ENCODE measurements at places on chromosomes 1 and 21. TPM values are rescaled to one million over a fixed set of nuclear protein-coding genes. Genes with fewer than 3 reads are reported as not detected.

DNA sequence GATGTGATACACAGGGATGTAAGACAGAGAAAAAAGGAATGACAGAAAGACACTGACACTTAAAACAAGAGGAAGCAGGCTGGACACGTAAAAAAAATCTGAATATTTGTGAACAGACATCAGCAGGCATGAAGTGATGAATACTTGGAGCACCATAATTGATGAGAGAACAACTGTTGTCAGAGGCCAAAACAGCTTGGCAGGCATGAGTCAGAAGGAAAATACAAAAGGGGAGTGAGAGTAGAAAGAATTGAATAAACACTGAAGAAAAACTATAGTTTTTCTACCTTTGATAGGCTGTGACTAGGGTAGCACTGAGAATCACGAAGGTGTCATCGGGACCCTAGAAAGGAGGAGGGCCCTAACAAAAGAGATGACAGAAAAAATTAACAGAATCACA is 21.6 kb upstream of the GUCA2A start:
- no peaks in the 10 kb centered on the region for H3K4me1 ChIP-seq
- H3K36me3 ChIP-seq: peaks cover 3% of the 10 kb centered on the region
- no peak overlapping the region for H3K4me3 ChIP-seq
- no peak for DNase-seq
- no peak overlapping the region for H3K27ac ChIP-seq

DNA sequence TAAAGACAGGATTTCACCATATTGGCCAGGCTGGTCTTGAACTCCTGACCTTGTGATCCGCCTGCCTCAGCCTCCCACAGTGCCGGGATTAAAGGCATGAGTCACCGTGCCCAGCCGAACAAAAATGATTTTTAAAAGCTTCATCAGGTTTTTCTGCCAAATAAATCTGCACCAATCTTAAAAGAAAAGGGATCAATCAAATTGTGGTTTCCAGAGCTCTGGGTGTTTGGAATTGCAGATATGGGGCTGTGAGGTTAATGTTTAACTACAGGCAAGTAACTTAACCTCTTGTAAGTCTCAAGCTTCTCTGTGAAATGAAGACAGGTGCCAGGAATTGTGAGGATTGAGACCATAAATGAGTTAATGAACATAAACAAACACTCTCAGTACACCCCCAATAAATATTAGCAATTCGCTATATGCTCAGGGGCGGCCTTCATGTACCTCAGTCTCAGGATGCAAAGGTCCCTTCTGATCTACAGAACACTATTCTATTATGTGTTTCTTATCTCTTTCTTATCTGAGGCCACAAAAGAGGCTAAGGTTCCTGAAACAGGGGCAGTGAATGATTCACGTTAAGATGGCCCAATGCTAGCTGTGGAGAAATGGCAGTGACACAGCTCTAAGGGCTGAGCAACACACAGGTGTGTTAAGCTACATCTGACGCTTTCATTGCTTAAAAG is 7.1 kb upstream of the GNPAT start:
- no peaks in the 10 kb centered on the region for H3K27me3 ChIP-seq
- H3K36me3 ChIP-seq: peaks cover 11% of the 10 kb centered on the region
- DNase-seq: peak; percentile 75
- peak overlapping the region; percentile 6 for H3K4me3 ChIP-seq
- peak overlapping the region; percentile 77 for H3K27ac ChIP-seq
- peaks cover 24% of the 10 kb centered on the region for H3K4me1 ChIP-seq

The HPCAL4 gene
- 5.2 TPM for total RNA-seq

The NBPF26 gene
- 15.8 TPM for total RNA-seq

- peaks cover 7% of the 10 kb centered on the region for H3K36me3 ChIP-seq
- H3K27ac ChIP-seq: no peak overlapping the region
- no peaks in the 10 kb centered on the region for H3K4me1 ChIP-seq
- H3K27me3 ChIP-seq: no peaks in the 10 kb centered on the region
- no peak for DNase-seq
Observed at GRCh38 chr1:214364386-214364785, 83.4 kb downstream of the SMYD2 start.

- no peak for DNase-seq
- H3K4me3 ChIP-seq: no peak overlapping the region
- H3K27ac ChIP-seq: no peak overlapping the region
Observed at GRCh38 chr1:231807541-231807940, 181.0 kb downstream of the DISC1 start.

DNA sequence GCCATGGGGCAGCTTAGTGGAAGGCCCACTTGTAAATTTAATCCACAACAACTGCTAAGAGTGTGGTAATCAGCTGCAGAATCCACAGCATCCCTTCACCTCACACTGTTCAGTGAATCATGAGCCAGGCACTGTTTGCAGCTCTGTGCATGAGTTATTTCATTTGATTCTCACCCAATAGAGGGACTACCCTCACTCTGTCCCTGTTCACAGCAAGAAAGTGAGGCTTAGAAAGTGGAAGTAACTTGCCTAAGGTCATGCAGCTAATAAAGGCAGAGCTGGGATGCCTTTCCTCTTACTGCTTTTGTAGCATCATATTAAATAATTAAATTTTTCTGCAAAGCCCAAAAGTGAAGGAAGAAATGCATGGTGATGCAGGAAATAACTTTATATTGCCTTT is 346.5 kb upstream of the PLD5 start:
- H3K27ac ChIP-seq: no peak overlapping the region
- H3K4me3 ChIP-seq: no peak overlapping the region
- DNase-seq: no peak
- H3K4me1 ChIP-seq: no peaks in the 10 kb centered on the region

DNA sequence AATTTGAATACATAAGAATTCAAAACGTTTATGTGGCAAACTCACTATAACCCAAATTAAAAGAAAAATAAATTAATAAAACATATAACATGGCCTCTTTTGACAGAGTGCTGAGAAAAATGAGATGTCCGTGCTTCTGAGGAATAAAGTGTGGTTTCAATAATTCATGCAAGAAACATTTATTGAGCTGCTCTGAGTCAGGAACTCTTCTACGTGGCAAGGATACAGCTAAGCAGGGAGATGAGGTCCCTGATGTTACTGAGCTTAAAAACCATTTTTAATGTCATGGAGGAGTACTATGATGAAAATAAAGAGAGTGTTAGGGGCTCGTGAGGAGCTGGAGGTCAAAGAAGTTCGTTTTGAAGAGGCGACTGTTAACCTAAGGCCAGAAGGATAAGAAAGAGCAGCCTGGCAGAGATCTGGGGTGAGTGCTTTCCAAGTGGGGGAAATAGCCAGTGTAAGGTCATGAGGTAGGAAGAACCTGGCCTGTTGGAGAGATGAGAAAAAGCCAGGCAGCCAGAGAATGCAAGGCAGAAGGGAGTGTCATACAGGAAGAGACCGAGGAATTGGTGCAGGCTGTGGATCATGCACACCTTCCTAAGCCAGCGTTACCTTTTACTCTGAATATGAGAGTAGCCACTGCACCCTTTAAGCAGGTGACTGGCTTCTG is 182.2 kb upstream of the DUSP10 start:
- no peak overlapping the region for H3K27ac ChIP-seq
- no peaks in the 10 kb centered on the region for H3K4me1 ChIP-seq
- DNase-seq: no peak
- H3K4me3 ChIP-seq: no peak overlapping the region
- no peaks in the 10 kb centered on the region for H3K36me3 ChIP-seq

- H3K4me3 ChIP-seq: no peak overlapping the region
- no peaks in the 10 kb centered on the region for H3K4me1 ChIP-seq
- no peaks in the 10 kb centered on the region for H3K36me3 ChIP-seq
- DNase-seq: no peak
Observed at GRCh38 chr1:150280138-150280707, 2.1 kb upstream of the CIART start.

The CD84 gene
- total RNA-seq: 0.02 TPM

DNA sequence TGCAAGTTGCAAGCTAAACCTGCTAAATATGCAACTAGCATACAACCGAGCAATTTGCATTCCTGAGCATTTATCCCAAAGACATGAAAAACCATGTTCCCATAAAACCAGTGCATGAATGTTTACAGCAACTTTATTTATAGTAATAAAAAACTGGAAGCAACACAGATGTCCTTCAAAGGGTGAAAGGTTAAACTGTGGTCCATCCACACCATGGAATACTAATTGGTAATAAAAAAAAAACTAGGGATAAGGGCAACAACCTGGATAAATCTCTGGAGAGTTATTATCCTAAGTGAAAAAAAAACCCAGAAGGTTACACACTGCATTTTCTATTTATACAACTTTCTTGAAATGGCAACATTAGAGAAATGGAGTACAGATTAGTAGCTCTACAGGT is 474.1 kb downstream of the SMYD3 start:
- H3K4me3 ChIP-seq: no peak overlapping the region
- no peak for DNase-seq
- H3K4me1 ChIP-seq: no peaks in the 10 kb centered on the region
- H3K27me3 ChIP-seq: no peaks in the 10 kb centered on the region
- no peaks in the 10 kb centered on the region for H3K36me3 ChIP-seq

- no peaks in the 10 kb centered on the region for H3K27me3 ChIP-seq
- no peaks in the 10 kb centered on the region for H3K4me1 ChIP-seq
- DNase-seq: no peak
- H3K27ac ChIP-seq: no peak overlapping the region
- no peaks in the 10 kb centered on the region for H3K36me3 ChIP-seq
Observed at GRCh38 chr1:174039027-174039426, 16.9 kb upstream of the RC3H1 start.

DNA sequence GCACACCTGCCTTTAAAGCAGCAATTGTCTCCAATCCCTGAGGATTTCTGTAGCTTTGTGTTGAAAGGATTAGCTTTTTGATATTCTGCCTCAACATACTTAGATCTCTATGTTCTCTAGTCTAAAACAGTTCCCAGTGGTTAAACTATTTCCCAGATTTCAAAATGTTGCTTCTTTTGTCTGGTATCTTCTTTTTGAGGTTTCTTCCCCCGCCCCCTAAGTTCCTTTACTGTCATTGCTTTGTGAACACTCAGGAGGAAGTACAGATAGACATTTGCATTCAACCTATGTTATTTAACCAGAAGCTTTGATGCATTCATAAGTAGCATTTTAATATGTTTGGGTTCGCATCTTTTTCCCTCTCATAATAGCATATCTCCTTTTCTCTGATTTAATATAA is 33.5 kb downstream of the CYYR1 start:
- H3K4me1 ChIP-seq: no peaks in the 10 kb centered on the region
- H3K4me3 ChIP-seq: no peak overlapping the region
- H3K27ac ChIP-seq: no peak overlapping the region
- no peaks in the 10 kb centered on the region for H3K27me3 ChIP-seq

GRCh38 chr1:81512252-81513003 is 288.3 kb upstream of the ADGRL2 start:
- H3K36me3 ChIP-seq: no peaks in the 10 kb centered on the region
- no peak overlapping the region for H3K4me3 ChIP-seq
- no peaks in the 10 kb centered on the region for H3K27me3 ChIP-seq

The OR2M3 gene
- not detected for total RNA-seq

- no peaks in the 10 kb centered on the region for H3K27me3 ChIP-seq
- H3K36me3 ChIP-seq: no peaks in the 10 kb centered on the region
- DNase-seq: no peak
- no peaks in the 10 kb centered on the region for H3K4me1 ChIP-seq
- H3K4me3 ChIP-seq: no peak overlapping the region
Observed at GRCh38 chr1:225592362-225593025, 60.4 kb downstream of the ENAH start.

GRCh38 chr1:27816921-27817630 is 13.5 kb upstream of the PPP1R8 start:
- H3K36me3 ChIP-seq: no peaks in the 10 kb centered on the region
- H3K4me1 ChIP-seq: no peaks in the 10 kb centered on the region
- no peak overlapping the region for H3K4me3 ChIP-seq
- H3K27ac ChIP-seq: no peak overlapping the region

The PWP2 gene
- 43.1 TPM for total RNA-seq

GRCh38 chr1:231723146-231723545 is 96.6 kb downstream of the DISC1 start:
- H3K36me3 ChIP-seq: no peaks in the 10 kb centered on the region
- no peak overlapping the region for H3K4me3 ChIP-seq
- DNase-seq: no peak
- H3K27ac ChIP-seq: no peak overlapping the region
- H3K27me3 ChIP-seq: no peaks in the 10 kb centered on the region
- no peaks in the 10 kb centered on the region for H3K4me1 ChIP-seq

Data from HCT116 (cell line).